ENCODE measurements at places on chromosomes 12 and 14. TPM values are rescaled to one million over a fixed set of nuclear protein-coding genes. Genes with fewer than 3 reads are reported as not detected.
A peak's percentile ranks its signal among the peaks of the same experiment; 100 is the strongest.

DNA sequence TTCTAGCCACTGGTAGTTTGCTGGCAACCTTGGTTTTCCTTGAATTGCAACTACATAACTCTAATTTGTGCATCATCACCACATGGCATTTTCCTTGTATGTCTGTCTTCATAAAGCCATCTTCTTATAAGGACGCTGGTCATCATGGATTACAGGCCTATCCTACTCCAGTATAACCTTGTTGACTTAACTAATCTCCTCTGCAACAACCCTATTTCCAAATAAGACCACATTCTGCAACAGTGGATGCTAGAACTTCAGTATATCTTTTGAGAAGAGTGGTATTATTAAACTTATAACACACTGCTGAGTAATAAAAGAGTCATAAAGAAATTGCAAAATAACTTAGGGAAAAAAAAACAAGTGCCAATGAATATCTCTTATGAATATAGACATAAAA is 511.8 kb upstream of the FOXG1 start:
- no peak for DNase-seq

HOXC11 gene
- polyA plus RNA-seq, result not detected

- peak; percentile 92 for DNase-seq
Measured at GRCh38 chr12:57479376-57480115, at the start of gene ARHGAP9. ARHGAP9 (minus strand) TSS chr12:57479866; CDS start chr12:57479406, 460 bp downstream.

RASAL1 gene
- polyA plus RNA-seq, result not detected

All from immature natural killer cell (primary cell).